NCI-H2171 (cell line): ENCODE measurements at places on chromosomes 2 and 18.

- DNase-seq = no peak
Measured at GRCh38 chr2:54709336-54709809, 14.1 kb upstream of the EML6 start.

GRCh38 chr2:235698028-235698427 is 204.2 kb downstream of the AGAP1 start:
- no peak for DNase-seq

DNA sequence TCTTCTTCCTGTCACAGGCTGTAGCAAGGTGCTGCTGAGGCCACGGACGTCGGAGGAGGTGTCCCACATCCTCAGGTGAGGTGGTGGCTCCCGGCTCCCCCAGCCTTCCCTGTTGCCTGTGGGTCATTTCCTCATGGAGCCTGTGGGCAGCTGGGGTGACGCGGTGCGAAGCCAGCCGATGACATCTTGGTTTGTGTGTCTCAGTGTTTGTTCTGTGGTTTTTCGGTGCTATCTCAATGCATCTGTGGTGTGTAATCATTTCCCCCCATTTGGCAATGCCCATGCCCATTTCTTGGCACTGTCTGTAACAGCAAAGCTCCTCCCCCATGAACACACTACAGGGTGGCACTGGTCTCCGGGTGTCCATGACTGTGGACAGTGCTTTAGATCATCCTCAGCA is 6.6 kb downstream of the D2HGDH start:
- no peak for DNase-seq

- no peak for DNase-seq
Measured at GRCh38 chr2:189587780-189588179, 7.2 kb upstream of the SLC40A1 start.

- no peak for DNase-seq
Measured at GRCh38 chr2:29723255-29724001, 198.0 kb downstream of the ALK start.

- no peak for DNase-seq
Measured at GRCh38 chr2:215000721-215001120, 137.7 kb downstream of the ABCA12 start.

DNA sequence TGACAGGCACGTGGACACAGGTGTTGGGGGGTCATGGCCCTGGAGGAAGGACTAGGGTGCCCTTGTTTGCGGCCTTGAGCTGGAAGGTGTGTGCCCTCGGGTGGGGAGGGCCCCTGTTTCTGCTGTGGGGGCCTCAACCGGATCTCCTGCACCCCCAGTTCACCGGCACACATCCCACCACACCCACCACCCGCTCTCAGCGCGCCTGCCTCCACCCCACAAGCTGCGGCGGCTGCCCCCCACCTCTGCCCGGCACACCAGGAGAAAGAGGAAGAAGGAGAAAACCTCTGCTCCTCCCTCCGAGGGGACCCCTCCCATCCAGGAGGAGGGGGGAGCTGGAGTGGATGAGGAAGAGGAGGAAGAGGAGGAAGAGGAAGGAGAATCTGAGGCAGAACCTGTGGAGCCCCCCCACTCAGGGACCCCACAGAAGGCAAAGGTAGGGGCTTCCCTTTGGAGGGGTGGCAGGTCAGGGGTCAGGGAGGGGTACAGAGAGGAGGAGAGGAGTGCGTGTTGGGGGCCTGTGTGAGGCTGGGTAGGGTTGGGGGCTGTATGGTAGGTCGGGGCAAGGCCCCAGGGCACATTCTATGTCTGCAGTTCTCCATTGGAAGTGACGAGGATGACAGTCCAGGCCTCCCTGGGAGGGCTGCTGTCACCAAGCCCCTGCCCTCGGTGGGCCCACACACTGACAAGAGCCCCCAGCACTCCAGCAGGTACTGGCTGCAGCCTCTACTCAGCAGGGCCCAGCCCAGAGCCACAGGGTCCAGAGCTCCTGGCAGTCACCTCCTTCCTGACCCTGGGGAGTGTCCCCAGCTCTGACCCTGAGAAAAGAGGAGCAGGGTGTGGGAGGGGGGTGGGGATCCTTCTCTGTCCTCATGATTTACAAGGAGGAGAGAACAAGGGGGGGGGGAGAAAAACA is 1.8 kb downstream of the SLC4A3 start:
- DNase-seq = no peak

GRCh38 chr2:641872-642815 is 35.1 kb downstream of the TMEM18 start:
- no peak for DNase-seq

- no peak for DNase-seq
Measured at GRCh38 chr2:70777450-70777849, 9.4 kb upstream of the ADD2 start.

DNA sequence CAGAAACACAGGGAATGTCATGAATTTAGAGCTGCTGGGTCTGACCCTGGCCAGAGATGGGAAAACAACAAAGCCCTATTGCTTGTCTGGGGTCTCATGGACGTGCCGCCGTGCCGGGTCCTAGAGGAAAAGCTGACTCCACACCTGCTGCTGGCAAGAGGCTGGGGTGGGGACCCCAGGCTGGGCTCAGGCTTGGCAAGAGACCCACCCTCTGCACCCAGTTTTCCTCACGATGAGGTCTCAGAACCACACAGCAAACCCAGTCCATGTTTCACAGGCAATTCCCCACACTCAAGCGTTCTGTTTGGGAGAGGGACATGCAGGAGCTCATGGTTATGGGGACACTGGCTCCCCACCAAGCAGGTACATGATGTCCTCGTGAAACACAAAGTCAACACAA is 367.3 kb upstream of the SALL3 start:
- no peak for DNase-seq

- DNase-seq = no peak
Measured at GRCh38 chr2:84878896-84879583, 1.8 kb downstream of the TRABD2A start.

DNA sequence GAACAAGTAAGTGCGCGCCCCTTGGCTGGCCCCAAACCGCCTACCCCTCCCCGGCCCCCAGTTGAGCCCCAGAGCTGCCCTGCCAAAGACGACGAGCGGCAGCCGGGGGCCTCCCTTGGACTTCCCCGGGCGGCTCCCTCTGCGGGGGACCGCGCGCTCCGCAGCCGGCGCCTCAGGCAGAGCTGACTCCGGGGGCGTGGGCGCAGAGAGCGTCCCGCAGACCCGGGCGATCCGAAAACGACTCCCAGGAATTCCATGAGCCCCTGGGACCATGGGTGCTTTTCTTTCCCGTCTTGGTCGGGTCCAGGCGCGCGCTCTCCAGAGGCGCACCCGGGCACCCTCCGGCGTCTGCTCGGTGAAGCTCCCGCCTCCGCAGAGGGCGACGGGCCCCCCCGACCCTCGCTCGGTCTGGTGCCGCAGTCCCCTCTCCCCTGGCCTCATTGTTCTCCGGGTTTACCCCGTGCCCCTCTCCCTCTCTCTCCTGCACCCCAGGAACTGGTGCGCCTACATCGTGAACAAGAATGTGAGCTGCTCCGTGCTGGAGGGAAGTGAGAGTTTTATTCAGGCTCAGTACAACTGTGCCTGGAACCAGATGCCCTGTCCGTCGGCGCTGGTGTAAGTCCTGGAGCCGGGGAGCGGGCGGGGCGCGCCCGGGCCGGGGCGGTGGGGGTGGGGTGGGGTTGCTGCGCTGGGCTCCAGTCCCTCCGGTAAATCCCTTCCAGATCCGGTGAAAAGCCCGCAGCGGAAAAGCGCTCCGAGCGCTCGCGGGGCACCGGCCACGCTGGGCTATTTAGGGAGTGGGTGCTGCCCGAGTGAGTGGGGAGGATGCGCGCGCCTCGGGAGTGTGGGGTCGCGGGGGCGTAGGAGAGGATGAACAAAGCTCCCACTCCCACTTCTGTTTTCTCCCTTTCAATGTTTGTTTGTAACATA is 776 bp downstream of the EMILIN2 start:
- DNase-seq = no peak

- peak; percentile 91 for DNase-seq
Measured at GRCh38 chr2:30231996-30232800, 864 bp downstream of the LBH start.

GRCh38 chr2:197827618-197828017 is 23.2 kb downstream of the PLCL1 start:
- no peak for DNase-seq

- no peak for DNase-seq
Measured at GRCh38 chr18:37392648-37393047, 172.9 kb downstream of the CELF4 start.

GRCh38 chr18:53795061-53795460 is 429.4 kb downstream of the MBD2 start:
- DNase-seq = no peak

DNA sequence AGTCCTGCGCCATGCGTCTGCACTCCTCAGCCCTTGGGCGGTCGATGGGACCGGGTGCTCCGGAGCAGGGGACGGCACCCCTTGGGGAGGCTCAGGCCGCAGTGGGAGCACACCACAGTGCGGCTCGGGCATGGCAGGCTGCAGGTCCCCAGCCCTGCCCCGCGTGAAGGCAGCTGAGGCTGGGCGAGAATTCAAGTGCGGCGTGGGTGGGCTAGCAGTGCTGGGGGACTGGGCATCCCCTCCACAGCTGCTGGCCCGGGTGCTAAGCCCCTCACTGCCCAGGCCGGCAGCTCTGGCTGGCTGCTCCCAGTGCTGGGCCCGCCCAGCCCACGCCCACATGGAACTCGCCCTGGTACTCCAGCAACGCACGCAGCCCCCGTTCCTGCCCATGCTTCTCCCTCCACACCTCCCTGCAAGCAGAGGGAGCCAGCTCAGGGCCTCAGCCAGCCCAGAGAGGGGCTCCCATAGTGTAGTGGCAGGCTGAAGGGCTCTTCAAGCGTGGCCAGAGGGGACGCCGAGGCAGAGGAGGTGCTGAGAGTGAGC is 198.3 kb upstream of the CNTNAP5 start:
- no peak for DNase-seq

GRCh38 chr2:45373534-45373933 is 237.5 kb downstream of the SRBD1 start:
- DNase-seq = no peak

GRCh38 chr18:44974174-44974573 is 293.5 kb downstream of the SETBP1 start:
- DNase-seq = no peak

DNA sequence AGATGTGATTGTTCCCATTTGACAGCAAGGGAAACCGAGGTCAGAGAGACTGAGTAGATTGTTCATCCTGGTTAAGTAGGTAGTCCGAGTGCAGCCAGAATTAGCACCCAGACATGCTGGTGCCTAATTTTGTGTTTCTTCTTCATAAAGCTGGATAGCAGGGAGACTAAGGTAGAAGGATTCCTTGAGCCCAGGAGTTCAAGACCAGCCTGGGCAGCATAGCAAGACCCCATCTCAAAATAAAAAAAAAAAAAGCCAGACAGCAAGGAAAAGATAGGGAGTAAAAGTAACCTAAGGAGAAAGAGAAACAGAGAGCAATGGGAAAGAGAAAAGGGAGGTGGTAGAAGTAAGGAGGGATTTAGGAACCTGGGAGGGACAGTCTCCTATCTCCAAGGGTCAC is 120.6 kb downstream of the PRKCE start:
- no peak for DNase-seq

DNA sequence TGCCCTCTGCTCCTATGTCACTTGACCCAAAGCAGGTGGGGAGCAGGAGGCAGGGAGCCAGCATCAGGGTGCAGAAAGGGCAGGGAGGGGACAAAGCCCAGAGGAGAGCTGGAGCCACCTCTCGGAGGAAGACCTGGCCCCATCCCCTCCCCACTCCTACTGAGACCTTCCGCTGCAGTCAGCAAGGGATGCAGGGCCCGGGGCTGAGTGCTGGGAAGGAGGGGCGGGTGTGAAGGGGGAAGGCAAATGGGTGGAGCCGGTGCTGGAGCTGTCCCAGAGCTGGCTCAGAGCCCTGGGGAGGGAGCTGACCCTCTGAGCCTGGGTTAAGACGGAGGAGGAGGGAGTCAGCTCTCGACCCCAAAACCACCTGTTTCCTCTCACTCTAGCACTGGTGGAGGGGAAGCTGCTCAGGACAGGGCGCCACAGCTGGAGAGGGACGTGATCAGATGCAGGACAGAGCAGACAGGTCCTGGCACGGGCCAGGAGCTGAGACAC is 33.8 kb downstream of the HS1BP3 start:
- no peak for DNase-seq

GRCh38 chr2:99899058-99899855 is 243.1 kb downstream of the AFF3 start:
- no peak for DNase-seq

GRCh38 chr2:106158871-106159270 is 35.2 kb downstream of the UXS1 start:
- DNase-seq = no peak

GRCh38 chr2:235582081-235582686 is 88.3 kb downstream of the AGAP1 start:
- no peak for DNase-seq

DNA sequence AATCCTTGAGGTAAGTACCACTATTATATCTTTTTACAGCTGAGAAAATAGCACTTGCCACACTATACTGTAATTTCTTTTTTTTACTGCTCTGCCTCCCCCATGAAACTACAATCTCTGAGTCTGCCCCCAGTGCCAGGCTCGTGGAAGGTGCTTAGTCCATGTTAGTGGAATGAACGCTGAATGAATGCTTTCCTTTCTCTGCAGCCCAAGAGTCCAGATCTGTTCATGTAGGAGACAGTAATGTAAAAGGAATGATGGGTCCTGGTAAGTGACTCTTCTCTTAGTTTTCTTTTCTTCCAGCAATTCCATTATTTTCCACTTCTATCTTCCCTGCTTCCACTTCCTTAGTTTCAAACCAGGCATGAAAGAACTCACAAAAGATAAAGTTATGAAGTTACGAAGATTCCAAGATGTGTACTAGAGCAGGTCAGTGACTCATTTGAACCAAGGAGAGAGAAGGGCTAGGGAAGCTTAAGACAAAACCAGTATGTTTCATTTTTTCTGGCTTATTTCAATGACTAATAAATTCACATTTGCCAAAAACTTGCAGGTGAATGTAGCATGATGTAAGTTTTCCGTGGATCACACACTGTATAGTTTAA is 46.0 kb downstream of the ARHGEF33 start:
- no peak for DNase-seq

- peak; percentile 87 for DNase-seq
Measured at GRCh38 chr2:1868683-1869141, 124.4 kb upstream of the PXDN start.

DNA sequence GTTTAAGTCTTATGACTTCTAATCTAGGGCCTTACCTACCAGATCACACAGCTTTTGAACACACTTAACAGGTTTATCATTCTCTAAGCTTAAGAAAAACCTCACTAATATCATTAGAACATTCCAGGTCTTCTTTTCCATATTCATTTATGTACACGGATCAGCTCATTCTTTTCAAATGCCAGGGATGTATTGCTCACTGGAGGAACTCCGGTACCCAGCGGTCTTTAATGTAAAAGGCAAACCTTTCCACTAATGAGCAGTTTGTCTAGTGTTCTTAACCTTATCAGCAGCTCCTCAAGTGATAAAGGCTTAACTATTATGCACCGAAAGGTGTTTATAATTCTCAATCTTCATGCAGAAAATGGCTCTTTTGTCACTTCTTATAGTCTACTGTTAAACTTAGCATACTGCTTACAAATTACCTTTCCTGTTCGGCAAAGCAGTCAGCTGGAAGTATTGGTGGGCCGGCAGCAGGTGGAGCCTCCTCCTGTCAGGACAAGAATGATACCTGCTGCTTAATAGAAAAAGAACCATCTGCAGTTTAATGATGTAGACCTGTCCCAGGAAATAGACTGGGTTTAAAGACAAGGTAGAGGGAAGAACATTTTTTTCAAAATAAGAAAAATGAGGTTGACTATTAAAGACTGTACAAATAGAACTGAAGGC is 142.7 kb downstream of the FIGN start:
- no peak for DNase-seq

- no peak for DNase-seq
Measured at GRCh38 chr2:196961889-196962288, 35.4 kb upstream of the PGAP1 start.

- DNase-seq = no peak
Measured at GRCh38 chr2:77469106-77469505, 53.1 kb downstream of the LRRTM4 start.

GRCh38 chr2:100703739-100704138 is 116.2 kb upstream of the NPAS2 start:
- no peak for DNase-seq
